ENCODE measurements at places on chromosomes 6 and 20.

GRCh38 chr6:17280138-17280537, 1.0 kb upstream of the RBM24 start:
- no peak for DNase-seq

DNA sequence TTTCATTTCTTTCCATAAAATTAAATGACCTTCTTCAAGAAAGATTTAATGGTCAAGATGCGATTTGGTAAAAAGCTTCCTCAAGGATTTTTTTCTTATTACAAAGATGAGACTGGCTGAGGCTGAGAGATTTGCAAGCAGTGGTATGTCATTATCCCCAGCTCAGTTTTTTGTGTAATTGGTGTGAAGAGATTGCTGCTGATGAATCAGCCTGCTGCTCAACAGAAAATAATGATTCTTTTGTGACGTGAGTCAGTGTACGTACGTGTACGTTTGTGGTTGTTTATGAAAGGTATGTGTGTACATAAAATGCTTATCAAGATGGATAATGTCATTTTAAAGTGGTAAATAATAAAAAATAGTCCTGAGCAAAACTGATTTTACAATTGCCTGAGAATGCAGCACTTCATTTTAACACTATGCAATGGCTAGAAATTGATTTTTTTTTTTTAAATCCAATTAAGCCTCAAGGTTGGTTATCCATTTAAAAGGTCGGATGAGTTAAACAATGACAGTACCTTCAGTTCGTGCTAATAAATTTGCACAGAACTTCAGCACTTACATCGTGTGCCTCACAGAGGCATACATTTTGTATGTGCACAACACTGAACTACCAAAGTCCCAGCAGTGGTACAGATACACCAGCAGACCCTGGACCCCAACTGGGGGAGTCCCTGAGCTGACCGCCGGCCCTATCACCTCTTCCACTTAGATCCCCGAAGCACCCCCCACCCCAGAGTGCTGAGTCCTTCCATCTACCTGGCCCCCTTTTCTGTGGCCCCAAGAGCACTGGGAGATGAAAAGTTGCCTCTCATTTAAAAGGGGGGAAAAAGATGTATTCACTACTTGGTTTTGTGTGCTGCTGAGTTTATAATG, 9.7 kb upstream of the NPEPL1 start:
- no peak for DNase-seq

- DNase-seq: no peak
These were observed 37.7 kb downstream of the KCNQ2 start for GRCh38 chr20:63434599-63435378.

DNA sequence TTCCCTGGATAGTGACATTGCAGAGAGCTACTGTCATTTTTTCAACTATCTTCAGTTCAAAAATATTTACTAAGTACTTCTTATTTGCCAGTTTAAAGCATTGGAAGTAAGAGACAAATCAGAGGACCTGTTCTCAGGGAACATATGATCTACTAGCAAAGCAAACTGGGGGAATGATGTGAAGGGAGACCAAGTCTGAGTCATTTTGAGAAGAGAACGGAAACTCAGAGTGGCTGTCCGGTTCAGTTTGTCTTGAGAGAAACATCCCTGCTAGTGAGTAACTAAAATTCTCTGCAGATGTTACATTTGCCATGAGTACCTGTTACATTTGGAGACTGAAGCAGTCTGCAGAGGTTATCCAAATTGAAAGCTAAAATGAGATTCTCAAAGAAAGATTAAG, 118.3 kb downstream of the KCNQ5 start:
- no peak for DNase-seq

GRCh38 chr6:102387326-102388033, 994.0 kb downstream of the GRIK2 start:
- no peak for DNase-seq

GRCh38 chr20:59737816-59738215, 133.5 kb downstream of the PHACTR3 start:
- no peak for DNase-seq

DNA sequence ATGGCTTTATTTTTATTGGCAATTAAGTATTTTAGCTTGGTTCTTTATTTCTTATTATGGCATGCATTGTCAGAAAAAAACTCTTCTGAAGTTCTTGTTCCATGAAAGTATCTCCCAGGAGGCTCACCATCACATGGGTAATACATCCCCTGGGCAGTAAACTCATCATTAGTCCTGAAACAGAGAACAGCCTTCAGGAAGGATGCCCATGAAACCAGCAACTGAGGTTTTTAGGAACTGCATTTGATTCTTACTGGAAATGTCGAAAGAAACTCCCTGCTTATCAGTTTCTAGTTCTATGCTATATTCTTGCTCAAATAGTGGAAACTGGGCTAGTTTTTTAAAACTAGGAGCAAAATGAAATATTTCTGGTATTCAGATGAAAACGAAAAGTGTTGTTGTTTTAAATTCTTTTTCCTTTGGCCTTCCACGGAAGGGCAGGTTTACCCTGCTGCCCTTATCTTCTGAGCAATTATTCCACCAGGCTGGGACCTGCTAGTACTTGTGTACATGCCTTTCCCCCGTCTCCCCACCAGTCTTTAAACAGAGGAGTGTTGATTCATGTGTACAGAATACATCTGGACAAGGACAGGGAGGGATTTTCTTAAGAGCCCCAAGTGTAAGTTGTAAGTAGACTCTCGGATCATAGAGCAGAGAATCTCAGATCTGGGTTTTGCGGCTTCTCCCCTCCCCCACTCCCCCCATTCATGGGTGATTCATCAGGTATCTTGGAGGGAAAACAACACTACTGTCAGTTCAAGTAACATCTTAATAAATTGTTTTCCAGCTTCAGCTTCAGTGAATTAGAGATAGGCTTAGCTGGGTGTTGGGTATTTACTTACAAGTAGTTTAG, 81.5 kb downstream of the RTN4IP1 start:
- DNase-seq: no peak

DNA sequence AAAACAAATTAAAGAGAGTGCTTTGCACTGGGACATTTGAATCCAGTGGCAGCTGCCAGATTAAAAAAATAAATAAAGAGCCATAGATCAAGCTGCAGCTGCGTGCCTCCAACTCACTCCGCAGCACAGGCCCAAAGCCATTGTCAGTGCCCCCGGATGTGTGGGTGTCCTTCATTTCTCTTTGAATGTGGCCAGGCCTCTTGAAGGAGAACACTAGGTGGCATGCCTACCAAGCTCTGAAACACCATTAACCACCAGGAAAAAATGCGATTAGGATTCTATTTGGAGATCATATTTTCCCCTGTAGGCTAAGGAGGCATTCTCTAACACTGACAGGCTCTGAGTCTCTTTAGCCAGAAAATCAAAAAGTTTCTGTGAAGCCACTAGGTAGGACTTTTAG, 549.8 kb downstream of the PRKN start:
- DNase-seq: no peak

GRCh38 chr6:19501737-19502245, 335.4 kb upstream of the ID4 start:
- DNase-seq: no peak

GRCh38 chr6:150770637-150771036, 94.9 kb upstream of the MTHFD1L start:
- DNase-seq: no peak

DNA sequence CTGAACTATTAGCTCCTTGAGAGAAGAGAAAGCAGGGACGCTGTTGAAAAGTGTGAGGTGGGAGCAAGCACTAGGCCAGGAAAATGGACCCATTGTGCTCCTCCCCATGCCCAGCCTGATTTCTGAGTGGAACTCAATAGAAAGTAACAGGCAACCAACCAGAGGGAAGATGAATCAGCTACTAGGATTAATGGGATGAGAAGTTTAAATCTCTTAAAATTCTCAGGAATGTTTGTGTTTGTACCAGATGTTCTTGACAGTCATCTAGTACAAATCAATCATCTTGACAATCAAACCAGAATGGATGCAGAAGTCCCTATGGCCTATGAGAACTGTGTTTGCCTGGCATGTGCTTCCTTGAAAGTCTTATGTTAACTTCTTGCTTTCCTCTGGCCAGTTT, 48.9 kb downstream of the HDDC2 start:
- DNase-seq: no peak

- DNase-seq: no peak
These were observed 448.6 kb downstream of the PHF3 start for GRCh38 chr6:64084185-64084663.

GRCh38 chr6:11035616-11036350, 8.3 kb downstream of the ELOVL2 start:
- no peak for DNase-seq

DNA sequence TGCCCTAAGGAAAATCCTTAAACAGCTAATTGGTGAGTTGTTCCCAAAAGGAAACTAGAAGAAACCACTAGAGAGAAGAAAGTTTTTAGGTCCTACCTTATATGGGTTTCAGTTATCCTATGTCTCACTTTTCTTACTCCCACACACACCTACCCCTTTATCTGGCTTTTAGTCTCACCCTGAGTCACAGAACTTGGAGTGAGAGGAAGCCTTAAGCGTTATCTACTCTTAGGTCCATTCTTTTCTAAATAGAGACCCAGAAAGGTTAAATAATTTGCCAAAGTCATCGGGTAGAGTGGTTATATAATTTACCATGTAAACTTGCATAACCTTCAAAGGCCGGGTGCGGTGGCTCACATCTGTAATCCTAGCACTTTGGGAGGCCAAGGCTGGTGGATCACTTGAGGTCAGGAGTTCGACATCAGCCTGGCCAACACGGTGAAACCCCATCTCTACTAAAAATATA, 4.3 kb upstream of the RPP21 start:
- no peak for DNase-seq

DNA sequence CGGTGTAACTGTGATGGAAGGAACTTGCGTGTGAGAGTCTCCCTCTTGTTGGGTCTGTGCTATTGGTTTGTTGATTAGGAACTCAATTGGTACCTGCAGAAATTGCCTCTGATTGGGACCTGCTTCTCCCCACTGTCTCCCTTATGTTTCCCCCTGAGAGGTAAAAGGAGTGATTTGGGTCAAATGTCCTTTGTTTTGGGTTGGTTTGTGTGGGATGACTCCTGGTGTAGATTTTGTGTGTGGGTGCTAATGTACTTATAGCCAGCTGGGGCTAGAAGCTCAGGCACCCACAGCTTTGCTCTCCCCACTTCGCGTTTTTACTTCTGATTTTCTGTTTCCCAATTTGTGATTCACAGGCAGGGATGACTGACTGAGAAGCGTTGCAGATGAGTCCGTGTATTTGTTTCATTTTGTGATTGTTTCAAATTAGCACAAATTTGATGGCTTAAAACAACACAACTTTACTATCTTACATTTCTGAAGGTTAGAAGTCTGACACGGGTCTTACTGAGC, 79.1 kb downstream of the UTRN start:
- no peak for DNase-seq

GRCh38 chr6:115064680-115065079, 721.9 kb upstream of the HS3ST5 start:
- no peak for DNase-seq

DNA sequence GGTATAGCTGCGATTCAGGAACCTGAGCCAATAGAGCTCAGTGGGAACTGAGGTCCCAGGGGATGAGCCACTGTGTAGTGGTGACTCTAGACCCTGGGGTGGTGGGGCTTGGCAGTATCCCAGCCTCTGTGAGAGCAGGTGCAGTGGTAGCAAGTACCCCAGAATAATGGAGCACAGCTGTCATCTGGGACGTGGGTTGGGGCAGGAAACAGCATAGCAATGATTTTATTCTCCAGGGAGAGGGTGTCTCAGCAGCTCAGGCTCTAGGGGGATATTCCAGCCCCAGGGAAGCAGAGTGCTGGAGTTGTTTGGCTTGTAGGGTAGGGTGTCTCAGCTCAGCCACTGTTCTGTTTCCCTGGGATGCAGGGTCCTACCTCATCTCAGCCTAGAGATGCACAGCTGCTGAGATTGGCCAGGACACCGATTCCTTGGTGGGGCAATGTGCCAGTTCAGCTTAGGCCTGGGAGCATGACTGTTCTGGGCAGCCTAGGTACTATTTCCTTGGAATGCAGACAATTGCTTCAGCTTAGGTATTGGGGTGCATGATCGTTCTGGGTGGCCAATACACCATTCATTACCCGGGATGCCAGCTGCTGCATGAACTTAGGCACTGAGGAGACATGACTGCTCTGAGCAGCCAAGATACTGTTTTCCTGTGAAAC, 34.0 kb upstream of the NUP153 start:
- DNase-seq: no peak

GRCh38 chr20:57391439-57392301, 474 bp downstream of the RBM38 start:
- no peak for DNase-seq
